Stimulated activated CD4-positive, alpha-beta T cell treated with anti-CD3 and anti-CD28 coated beads, TNF-alpha, amount 100 ng/mL, for 4 hours (primary cell): ENCODE measurements at places on chromosomes 2 and 18.

DNA sequence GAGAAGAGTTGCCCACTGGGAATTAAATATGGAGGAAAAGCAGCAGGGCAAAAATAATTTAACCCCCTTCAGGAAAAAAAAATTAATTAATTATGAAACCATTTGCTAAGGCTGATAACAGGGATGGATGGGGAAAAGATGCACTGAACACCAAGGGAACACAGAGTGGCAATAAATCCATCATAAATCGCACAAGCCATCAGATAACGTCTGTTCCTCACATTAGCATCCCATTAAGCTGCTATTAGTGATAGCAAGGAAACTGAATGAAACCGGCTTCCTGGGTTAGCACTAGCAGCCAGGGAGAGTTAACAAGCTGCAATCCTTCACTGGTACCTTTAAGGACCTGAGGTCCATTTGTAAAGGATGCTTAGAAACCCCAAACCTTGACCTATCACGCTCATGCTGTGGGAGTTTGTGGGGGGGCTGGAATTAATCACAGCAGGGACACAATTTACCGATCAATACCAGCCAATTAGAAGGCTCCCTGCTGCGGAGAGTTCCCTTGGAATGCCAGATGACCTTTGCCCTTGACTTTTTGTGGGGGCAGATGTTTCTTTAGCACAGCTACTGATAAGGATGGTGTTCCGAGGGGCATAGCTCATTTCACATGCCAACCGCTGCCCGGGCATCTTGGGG is 175.5 kb upstream of the KLF7 start:
- no peak for DNase-seq

DNA sequence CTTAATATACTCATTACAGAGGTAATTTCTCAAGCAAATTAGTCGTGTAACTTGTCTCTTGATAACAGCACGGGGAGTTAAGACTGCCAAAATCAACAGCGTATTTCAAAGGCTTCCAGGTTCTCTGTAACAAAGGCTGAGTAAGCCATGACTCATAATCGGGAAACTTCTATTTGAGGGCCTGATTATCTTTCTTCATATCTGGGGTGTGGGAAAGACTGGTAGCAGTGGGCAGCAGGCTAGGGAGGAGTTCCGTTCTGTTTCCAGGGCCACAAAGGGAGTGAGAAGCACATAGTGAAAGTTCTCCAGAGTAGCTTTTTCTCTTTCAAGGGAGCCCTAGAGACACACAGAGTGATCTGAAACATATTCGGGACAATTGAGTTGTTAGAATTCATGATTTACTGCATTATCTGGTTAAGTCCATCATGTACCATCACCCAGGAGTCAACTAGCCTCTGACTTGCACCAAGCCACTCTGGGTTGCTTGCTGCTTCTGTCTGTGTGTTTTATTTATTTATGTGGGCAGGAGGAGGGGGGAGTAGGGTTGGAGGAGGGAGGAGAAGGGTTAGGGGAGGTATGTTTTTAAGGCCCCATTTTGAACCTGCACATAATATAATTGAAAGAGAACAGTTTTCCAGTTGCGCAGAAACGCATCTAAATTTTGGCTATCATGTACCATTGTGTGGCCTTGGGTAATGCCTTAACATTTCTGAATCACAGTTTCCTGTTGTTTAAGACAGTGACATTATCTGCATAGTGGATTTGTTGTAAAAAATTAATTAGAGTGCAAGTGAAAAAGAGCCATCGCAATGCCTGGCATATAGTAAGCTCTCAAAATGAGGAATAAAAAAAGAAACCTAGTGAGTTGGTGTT is 80.5 kb upstream of the ITPRID2 start:
- DNase-seq, result no peak

- no peak for DNase-seq
Observed at GRCh38 chr18:55900380-55900779, 312.4 kb upstream of the TCF4 start.

- DNase-seq, result no peak
Observed at GRCh38 chr2:30351116-30351515, 95.9 kb upstream of the LCLAT1 start.
